ENCODE measurements at places on chromosomes 4 and X. TPM values are rescaled to one million over a fixed set of nuclear protein-coding genes. Genes with fewer than 3 reads are reported as not detected.

GRCh38 chr4:708631-708933 lies 3.0 kb downstream of the PCGF3 start:
- no peak for DNase-seq

DNA sequence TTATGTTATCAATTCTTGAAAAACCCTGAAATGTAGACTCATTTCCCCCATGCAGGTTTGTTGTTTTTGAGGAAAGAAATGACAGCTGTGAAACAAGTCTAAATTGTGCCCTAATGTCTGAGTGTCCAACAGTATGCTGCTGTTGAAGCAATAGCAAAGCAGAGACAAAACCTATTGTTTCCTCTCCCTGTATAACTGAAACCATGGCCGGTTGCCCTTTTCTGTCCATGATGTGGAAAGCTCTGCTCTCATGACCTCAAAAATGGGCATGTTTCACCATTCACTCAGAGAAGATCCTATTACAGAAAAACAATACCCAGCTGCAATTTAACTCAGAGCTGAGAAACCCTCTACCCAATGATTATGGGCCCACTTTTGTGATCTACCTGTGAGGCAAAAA lies 312.6 kb upstream of the FTHL17 start:
- DNase-seq, result no peak

GRCh38 chr4:124869961-124870495 lies 157.5 kb upstream of the ANKRD50 start:
- no peak for DNase-seq

DNA sequence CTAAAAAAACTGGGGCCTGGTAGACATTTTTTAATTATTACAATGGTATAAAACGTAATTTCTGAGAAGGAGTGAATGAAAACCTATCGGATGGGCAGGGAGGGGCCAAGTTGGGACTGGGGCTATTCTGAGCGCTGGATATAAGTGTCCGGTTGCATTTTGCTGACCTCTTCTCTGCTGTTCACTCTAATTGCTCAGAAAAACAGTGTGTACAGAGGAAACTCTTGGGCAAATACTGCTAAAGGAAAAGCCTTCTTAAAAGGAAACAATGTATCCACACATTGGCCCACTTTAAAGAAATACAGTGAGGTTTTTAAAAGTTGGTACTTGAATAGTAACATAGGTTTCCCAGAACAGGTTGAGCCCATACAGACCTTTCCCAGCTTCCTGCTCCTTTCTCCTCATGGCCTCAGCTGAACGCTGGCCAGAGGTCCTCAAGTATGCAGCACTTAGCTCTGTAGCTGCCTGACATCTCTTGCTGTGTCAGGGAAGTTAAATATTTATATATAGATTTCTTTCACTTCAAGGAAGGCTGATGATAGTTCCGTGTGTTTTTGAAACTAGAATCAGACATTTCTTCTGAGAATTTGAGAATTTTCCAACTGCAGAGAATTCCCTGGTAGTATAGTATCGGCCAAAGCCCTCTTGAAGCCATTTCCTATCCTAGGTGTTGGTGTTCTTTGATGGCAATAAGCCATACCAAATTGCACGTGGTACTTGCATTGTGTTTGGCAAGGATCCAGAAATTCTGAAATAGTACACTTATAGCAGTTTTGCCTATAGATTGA lies 97.1 kb upstream of the SLC4A4 start:
- DNase-seq, result no peak

DNA sequence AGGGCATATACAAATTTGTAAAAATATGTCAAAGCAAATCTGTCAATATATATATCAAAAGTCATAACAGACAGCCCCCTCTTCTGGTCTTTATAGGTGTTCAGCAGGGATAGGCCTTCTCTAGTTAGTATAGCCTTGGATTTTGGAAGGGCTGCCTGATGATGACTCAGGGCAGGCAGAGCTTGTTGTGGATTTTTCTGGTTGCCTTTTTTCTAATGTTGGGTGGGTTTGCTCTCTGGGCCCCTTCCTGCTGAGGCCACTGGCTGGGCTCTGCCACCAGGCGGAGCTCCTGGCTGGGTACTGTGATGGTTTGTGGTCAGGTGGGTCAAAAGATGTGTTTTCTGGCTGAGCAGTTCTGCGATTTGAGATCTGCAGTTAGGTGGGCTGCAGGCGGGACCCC lies 294.2 kb downstream of the GRIA2 start:
- DNase-seq, result no peak

DNA sequence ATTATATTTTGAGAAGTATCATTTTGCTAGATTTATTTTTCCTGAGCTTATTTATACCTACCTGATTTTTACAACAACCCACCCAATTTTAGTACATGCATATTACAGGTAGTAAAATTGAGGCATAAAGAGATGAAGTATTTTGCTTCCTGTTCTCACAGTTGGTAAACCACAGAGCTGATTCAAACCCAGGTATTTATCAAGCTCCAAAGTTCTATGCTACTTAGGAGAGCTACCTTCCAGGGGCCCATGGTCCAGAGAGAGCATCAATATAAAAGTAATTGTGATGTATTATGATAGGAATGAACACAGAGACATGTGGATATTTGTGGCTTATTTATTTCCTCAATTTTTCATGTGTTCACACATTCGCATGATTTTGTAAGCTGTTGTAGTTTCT lies 20.2 kb upstream of the GBA3 start:
- no peak for DNase-seq

DNA sequence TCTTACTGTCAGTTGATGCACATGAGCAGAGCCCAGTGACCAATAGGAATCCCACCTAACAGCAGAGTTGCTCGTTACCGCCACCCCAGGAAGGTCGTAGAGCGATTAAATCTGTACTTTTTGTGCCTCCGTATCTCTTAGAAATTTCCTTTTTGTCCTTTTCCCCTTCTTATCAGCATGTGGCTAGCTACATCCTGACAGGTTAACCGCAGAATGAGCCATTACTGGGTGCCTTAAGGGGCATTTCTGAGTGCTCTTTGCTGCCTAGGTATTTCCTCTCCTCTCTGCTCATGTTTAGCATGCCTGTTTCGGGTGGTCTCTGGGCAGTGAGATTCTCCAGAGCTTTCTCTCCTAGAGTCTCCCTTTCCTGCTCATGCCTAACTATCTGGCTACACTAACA lies 530.5 kb downstream of the FAM133A start:
- no peak for DNase-seq

GRCh38 chrX:40835526-40835925 lies 100.2 kb upstream of the MED14 start:
- DNase-seq, result no peak

DNA sequence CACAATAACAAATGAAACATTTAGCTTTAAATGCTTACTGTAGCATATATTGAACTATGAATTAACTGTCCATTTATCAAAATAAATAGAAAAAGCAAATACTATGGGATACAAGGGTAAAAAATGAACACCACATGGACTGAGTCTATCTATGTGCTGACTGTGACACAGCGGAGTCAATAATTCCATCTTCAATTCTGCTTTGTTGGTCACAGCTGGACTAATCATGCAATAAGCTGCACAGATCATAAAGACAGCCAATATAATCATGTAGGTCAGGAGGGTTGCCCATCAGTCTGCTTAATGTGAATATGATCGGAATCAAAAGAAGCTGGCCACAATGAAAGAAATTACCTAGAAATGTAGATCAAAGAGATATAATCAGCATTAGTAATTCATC lies 95.7 kb upstream of the FAM47A start:
- no peak for DNase-seq

DNA sequence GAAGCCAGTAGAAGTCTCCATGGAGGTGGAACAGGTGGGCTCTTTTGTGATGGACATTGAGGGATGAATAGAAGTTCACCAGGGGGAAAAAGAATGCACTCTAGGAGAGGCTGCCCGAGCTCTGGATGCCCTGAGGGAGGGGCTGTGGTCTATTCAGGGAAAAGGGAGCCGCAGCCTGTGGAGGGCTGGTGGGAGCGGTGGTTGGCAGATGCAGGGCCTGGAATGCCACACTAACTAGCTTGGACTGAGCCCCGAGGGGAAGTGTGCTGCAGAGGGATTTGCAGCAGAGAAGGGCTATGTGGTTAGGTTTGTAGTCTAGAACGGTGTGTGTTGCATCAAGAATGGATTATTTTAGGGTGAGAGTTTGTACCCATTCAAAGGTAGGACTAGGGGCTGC lies 29.5 kb upstream of the PSAPL1 start:
- DNase-seq, result no peak

DNA sequence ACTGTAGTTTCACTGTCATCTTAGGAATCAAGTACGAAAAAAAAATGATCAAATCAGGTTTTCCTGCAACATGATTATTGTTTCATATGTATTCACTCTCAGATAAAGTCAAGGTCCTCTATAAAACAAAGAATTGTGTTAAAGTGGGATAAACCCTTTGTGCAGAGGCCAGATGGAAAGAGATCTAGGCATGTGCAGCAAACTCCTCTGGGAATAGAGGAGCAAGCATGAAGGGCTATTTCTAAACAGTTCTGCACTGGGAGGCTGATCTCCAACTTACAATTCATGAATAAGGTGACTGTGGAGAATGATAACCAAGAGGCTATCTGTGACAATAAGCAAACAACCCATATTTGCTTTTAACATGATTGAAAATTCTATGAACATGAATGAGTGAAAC lies 2.4 kb upstream of the WDFY3 start:
- no peak for DNase-seq

DNA sequence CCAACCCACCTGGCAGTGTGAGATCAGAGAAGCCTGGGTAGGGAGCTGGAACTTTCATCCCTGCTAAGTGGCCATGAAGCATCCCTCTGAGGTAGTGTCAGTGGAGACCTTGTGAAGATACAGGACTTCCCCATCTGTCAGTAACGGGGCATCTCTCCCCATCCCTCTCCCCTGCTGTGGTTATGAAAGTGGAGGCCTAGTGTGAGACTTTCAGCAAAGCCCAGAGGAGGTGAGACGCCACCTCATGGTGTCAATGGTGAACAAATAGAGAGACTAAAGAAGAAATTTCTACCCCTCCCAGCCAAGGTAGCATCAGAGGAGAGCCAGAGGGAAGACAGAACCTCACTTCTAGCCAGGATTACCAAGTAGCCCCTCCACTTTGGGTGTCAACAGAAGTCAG lies 150.2 kb downstream of the VEGFC start:
- DNase-seq, result no peak

- no peak for DNase-seq
These were observed 59.9 kb downstream of the TRIML1 start for GRCh38 chr4:188198982-188199792.

- no peak for DNase-seq
These were observed 28.6 kb downstream of the AFAP1 start for GRCh38 chr4:7910952-7911578.

GRCh38 chrX:54208531-54208930 lies 25.5 kb upstream of the FAM120C start:
- DNase-seq, result no peak

DNA sequence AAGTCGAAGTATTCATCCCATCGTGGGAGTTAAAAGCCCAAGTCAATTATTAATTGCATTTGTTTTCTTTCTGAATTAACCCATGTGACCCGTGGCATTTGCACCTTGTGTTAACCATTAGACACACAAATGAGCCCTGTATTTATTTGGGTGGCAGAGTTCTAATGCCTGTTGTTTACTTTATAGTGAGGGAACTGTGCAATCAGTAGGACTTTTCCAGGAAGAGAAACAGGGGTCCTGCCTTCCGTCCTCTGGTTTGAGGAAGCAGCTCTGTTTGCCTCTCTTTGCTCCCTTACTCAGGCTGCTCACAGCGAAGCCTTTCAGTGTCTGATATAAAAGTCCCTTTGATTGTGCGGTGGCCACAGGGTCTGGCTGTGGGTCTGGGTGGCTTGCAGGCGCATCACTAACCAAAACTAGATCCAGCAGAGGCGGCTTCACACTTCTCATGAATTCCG lies 263.6 kb downstream of the PTTG2 start:
- no peak for DNase-seq

DNA sequence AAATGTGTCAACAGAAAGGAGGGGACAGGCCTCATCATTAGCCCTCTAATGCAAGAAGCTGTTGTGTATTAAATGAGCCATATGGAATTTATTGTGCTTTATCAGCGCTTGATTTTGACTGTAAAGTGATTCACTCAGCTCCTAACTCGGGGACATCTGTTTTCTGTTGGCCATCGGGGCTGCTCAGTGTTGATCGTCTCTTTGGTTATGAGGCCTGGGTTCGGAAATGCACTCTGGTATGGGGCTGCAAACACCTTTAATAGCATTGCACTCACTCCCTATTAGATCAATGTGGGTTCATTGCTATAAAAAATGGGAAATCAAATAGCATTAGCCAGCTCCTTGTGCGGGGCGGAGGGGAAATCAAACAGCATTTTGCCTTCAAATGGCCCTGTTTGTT lies 6.4 kb downstream of the ARX start:
- DNase-seq, result no peak

DNA sequence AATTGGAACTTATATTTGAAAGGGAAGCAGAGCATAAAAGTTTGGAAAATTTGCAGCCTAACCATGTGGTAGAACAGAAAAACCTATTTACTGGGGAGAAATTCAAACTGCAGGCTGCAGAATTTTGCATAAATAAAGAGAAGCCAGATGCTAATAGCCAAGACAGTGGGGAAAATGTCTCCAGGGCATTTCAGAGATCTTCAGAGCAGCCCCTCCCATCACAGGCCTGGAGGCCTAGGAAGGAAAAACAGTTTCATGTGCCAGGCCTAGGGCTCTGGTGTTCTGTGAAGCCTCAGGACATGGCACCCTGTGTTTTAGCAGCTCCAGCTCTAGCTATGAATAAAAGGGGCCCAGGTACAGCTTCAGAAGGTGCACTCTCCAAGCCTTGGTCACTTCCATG lies 648.7 kb upstream of the FRG1 start:
- DNase-seq, result no peak

GRCh38 chr4:742742-743311 lies 37.2 kb downstream of the PCGF3 start:
- no peak for DNase-seq

DNA sequence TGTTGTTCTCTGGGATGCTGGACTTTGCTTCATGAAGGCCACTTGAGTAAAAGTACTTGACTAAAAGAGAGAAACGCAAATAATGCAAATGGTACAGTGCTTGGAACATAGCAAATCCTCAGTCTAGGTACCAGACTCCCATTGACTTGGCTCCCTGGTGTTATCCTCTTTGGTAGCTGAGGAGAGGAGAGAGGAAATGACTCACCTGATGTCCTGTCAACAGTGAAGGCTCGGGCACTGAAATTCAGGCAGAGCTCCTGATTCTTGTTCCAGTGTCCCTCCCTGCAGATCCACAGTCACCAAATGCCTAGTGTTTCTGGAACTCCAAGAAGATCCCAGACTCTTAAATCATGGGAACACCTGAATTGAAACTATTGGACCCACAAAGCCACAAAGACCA lies 22.5 kb upstream of the TCEAL4 start:
- no peak for DNase-seq

ADH1C gene
- 31.8 TPM for total RNA-seq

FAM47E gene
- total RNA-seq, result 9.5 TPM

MID2 gene
- total RNA-seq, result 28.2 TPM

SHROOM2 gene
- 0.48 TPM for total RNA-seq

CXCL10 gene
- 1.2 TPM for total RNA-seq

TRIM75 gene
- total RNA-seq, result not detected

BMX gene
- 3.9 TPM for total RNA-seq

UNC5C gene
- 6.2 TPM for total RNA-seq

MAGEE2 gene
- not detected for total RNA-seq

CXCL11 gene
- not detected for total RNA-seq

SLC26A1 gene
- 0.44 TPM for total RNA-seq

COL4A6 gene
- total RNA-seq, result 6.9 TPM
